ENCODE measurements at places on chromosomes 16 and 17.

- no peak for DNase-seq
Observed at GRCh38 chr16:86676254-86676670, 97.9 kb downstream of the FOXL1 start.

DNA sequence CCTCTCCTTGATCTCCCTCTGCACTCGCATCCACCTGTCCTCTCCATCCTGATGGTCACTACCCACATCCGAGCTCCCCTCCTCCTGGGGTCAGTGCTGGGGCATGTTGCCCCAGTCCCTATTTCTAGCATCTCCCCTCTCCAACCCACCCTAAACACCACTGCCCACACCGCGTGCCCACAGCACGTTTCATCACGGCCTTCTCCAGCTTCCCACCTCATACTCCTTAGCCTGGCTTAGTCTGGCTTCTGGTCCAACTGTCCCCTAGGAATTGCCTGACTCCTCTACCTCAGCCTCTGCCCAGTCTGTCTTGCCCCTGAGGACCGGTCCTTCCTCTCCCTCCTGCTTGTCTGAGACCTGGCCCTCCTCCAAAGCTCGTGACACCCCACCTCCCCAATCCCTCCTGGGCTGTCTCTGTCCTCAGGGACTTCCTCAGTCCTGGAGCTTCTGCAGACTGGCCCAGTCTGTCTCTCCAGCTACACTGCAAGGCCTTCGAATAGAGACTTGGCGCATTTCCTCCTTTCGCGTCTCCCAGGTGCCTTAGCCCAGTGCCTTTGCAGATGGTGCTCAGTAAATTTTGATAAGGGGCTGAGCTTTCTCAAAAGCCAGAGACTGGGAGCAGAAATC lies 4.9 kb downstream of the ALOX15 start:
- DNase-seq = no peak

DNA sequence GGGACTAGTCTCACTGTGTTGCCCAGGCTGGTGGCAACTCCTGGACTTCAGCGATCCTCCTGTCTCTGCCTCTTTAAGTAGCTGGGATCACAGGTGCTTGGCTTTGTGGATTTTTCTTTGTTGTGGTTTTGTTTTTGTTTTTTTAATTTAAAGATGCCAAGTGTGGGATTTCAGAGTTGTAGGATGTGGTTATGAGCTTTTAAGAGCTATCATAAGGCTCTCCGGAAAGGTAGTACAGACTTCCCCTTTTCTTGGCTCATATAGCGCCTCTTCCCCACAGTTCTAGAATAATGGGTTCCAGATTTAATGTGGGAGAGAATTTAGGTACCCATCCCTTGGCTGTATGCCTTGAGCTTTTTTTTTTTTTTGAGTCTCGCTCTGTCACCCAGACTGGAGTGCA lies 17.1 kb downstream of the AKAP1 start:
- DNase-seq = no peak

GRCh38 chr16:81283044-81283443 lies 31.7 kb upstream of the GAN start:
- no peak for DNase-seq

- no peak for DNase-seq
Observed at GRCh38 chr16:57004387-57005250, 15.3 kb downstream of the NLRC5 start.

DNA sequence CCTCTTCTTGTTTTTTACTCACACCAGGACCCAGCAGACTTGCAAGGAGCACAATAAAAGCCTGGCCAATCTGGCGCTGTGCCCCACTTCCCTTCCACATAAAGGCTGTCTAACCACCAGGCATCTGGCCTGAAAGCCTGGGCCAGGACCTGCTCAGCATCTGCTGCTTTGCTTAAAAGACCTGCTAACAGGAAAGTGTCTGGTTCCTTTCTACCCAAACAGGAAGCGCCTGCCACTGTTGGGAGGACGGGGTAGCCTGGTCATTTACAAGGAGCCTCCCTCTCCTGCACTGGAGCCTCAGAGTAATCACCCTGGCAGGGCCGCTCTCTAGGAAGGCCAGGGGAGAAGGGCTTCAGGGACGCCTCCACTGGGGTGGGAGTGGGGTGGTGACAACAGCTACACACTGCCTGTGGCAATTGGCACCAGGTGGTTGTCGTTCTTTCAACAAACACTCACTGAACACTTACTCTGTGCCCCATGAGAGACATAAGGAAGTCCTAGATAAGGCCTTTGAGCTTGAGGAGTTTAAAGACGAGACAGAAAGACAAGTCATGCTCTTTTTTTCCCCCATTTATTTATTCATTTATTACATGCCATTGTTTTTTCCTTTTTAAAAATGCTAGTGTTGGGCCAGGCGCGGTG lies 6.3 kb upstream of the MMP28 start:
- no peak for DNase-seq

All from RWPE2 (cell line).